NCI-H1417 (cell line): ENCODE measurements at places on chromosomes 6 and 20.

DNA sequence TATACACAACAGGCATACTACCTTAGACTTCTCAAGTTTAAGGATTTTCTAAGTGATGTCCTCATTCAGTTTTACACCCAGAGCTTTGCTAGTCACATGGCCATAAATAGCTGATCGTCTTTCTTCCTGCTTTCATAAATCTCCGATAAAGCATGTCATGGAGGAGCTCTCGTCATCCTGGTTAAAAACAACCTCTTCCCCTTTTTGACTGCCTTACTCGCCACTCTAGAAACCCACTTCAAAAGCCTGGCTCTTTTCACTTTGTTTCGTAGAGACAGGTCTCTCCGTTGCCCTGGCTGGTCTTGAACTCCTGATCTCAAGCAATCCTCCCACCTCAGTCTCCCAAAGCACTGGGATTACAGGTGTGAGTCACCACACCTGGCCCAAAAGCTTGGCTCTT lies 67.0 kb upstream of the SMIM29 start:
- DNase-seq, result no peak

DNA sequence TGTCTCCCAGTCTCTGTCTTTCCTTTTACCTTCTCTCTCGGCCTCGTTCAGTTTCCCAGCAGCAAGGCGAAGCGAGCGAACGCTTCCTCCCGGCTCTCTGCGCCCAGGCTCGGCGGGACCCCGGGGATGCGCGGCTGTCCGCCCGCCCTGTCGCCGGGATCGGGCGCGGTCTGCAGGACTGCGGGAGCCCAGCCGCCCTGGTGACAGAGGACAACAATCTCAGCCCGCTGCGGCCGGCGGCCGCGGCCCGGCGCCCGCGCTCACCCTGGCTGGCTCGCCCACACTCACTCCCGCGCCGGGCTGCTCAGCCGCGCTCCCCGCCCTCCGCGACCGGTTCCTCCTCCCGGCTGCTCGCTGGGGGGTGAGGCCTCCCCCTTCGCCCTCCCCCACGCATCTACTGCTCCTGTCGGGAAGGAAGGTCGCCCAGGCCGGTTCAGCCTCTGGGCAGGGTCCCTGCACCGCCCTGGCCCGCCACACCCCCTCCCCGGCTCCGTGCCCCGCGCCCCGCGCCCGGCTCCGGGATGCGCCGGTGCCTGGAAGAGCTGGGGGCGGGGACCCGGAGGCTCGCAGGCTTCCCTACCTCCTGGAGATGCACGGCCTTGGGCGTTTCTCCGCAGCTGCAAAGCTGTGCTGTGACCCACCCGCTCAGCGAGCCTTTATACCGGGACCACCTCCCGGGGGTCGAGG lies 410 bp downstream of the SYNE1 start:
- DNase-seq, result no peak

- peak; percentile 23 for DNase-seq
Measured at GRCh38 chr20:29876911-29877285, 1380.6 kb upstream of the DEFB115 start.

DNA sequence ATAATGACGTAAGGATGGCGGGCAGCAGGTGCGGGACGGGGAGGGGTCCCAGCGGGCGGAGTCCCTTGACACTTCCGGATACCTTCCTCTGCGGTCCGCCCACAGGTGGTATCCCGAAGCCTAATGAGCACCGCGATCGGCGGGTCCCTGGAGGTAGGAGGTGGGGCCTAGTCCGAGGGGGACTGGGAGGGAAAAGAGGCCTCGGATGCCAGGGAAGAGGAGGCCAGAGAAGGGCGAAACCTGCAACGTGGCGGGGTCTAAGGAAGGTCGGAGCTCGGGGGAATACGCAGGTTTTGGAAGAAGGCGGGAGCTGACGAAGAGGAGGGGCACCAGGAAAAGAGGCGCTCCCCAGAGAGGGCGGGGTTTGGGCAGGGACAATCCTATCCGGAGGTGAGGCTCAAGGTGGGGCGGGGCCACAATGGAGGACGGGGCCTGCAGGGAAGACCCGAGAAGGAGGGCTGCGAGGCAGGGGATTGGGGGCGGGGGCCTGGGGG lies 3.7 kb downstream of the PRSS16 start:
- DNase-seq, result peak; percentile 85

- DNase-seq, result no peak
Measured at GRCh38 chr6:56246881-56247653, at the start of gene COL21A1. Gene COL21A1, minus strand, starts transcription at chr6:56247580. Its CDS starts 64,962 bp downstream, at chr6:56182618.

- no peak for DNase-seq
Measured at GRCh38 chr20:2851086-2851485, 10.5 kb downstream of the VPS16 start.

DNA sequence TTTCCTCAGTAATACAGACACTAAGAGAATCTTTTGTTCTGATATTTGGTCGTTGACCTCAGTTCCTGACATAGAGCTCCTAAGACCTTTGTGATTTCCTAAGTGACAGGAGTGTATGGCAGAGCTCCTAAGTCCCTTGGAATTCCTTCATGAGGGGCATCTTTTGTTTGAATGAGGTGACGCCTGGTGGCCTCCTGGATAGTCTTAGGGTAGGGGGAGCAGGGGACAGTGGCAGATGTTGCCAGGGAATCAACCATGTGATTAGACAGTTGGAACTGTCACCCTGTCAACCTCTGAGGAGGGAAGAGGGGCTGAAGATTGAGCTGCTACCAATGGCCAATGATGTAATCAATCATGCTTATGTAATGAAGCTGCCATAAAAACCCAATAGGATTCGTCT lies 67.0 kb downstream of the DST start:
- DNase-seq, result no peak

DNA sequence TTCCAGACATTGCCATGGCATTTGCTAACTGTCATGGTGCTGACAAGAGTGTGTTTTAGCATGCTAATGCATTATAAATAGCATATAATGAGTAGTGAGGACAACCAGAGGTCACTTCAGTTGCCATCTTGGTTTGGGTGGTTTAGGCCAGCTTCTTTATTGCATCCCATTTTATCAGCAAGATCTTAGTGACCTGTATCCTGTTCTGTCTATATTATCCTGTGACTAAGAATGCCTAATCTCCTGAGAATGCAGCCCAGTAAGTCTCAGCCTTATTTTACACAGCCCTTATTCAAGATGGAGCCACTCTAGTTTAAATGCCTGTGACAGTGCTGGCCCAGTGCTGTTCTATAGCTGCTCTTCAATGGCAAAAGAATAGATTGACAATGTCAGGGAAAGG lies 781.0 kb upstream of the ADGRB3 start:
- DNase-seq, result no peak

GRCh38 chr20:31642837-31643236 lies 5.1 kb downstream of the COX4I2 start:
- DNase-seq, result no peak

- no peak for DNase-seq
Measured at GRCh38 chr6:75524322-75524972, 30.8 kb upstream of the FILIP1 start.

DNA sequence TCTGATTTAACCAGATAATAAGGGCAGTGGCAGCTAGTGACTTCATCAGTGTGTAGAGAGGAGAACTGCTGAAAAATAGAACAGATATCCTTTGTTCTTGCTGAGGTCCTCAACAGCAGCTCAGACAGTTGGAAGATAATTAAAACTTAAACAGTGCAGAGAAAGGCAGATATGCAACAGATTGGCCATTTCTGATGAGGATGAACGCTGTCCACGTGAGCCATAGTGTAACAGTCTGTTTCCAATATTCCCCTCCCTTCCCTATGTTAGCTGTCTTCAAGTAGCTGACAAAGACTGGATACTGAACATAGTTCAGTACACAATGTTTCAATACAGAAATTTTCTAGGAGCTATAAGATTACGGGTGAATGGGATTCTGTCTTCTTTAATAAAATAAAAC lies 291.4 kb downstream of the BTBD9 start:
- DNase-seq, result no peak

DNA sequence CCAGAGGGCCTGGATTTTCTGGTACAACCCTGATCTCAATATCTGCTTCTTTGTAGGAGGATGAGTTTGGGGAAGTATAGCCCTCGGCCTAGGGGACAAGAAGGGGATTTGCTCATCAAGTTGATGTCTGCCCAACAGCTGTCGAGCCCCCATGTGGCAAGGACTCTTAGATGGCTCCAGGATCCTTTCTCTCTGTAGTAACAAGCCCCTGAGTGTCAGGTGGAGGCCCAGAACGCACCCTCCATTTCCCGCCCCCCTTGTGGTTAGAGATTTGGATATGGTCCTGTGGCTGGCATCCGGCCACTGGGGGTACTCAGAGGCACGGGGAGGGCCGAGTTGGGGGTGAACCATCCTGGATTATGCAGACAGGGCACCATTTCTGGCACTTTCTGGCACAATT lies 50.1 kb downstream of the CTCFL start:
- no peak for DNase-seq

- no peak for DNase-seq
Measured at GRCh38 chr6:119250036-119250435, 99.5 kb downstream of the MAN1A1 start.

DNA sequence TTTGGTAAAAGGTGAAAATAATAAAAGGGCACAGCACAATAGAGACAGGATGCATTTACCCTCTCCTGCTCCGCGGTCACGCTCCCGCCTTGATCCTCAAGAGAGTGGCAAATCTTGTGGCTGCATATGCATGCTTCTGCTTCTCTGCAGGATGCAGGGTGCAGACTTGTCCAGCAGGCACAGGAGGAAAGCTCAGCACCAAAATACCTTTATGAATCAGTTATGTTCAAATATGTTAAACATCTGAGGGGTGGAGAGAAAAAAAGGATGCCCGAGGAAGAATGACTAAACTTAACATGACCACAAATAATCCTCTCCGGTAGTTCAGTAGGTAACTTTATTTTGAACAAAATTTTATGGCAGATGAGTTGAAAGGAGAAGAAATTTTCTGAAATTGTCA lies 366.1 kb upstream of the SOX4 start:
- no peak for DNase-seq

GRCh38 chr20:46558511-46558959 lies 8.1 kb upstream of the OCSTAMP start:
- DNase-seq, result peak; percentile 30

DNA sequence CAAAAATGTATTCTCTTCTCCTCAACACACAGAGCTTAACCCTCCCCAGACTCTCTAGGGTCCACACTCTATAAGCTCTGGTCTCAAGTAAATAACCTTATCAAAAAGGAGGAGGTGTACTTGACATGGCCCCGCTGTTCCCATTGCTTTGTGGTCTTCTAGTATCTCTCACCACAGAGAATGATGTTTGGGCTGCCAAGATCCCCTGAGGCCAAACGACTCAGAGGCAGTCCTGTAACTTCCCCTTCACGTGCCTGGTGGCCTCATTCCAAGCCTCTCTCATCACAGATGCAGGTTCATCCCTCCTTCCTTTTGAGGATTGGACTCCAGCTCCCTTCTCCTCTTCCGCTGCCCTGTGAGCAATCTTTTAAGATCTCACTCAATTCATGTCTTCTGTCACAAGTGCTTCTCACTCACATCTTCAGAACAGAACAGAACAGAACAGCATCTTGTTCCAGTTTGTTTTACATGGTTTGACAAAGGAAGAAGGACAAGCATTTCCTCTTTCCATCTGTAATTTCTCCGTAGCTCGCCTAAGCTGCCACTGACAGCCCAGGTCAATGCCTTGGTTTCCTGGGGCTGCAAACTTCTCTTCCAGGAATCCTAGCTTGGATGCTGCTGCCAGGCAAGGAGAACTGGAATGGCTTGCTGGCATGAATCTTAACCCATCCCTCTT lies 541.5 kb downstream of the CD83 start:
- no peak for DNase-seq

DNA sequence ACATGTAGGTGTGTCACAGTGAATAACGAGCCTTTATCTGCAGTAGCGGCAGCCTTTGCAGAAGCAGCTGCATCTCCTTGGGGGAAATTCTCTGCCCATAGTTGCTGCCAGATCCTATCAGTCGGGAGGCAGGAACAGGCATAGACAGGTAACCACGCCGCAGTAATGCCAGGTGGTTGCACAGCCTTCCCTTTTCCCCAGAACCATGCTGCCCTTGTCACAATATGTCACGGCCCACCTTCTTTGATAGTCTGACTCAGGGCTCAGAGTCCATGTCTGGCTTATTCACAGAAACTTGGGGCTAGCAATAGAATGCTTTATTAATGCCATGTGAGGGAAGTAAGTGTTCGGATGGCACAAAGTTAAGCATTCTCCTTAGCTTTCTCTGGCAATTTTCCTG lies 76.6 kb downstream of the F13A1 start:
- DNase-seq, result no peak

- DNase-seq, result no peak
Measured at GRCh38 chr6:69917834-69918233, 51.5 kb downstream of the COL19A1 start.

- DNase-seq, result no peak
Measured at GRCh38 chr6:14089224-14089623, 28.3 kb upstream of the CD83 start.

DNA sequence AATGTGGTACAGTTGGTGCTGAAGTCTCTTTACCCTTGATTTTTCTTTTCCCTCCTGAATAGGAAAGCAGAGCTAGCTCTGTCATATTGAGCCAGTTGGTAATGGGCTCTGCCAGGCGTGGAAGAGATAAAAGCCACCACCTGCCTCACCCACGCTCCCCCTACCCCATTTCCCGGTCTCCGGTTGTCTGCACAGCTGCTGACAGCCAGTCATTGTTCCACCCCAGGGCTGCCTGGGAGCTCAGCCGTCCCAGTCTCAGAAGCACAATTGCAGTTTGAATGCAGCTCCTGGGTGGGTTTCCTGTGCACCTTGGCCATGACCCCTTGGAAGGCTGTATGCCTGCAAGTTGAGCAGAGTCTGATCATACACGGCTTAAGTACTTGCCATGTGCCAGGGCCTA lies 675.2 kb upstream of the FLRT3 start:
- DNase-seq, result peak; percentile 64

GRCh38 chr6:167094436-167094819 lies 28.5 kb upstream of the CCR6 start:
- no peak for DNase-seq

GRCh38 chr6:157791450-157791849 lies 31.6 kb upstream of the SNX9 start:
- no peak for DNase-seq

DNA sequence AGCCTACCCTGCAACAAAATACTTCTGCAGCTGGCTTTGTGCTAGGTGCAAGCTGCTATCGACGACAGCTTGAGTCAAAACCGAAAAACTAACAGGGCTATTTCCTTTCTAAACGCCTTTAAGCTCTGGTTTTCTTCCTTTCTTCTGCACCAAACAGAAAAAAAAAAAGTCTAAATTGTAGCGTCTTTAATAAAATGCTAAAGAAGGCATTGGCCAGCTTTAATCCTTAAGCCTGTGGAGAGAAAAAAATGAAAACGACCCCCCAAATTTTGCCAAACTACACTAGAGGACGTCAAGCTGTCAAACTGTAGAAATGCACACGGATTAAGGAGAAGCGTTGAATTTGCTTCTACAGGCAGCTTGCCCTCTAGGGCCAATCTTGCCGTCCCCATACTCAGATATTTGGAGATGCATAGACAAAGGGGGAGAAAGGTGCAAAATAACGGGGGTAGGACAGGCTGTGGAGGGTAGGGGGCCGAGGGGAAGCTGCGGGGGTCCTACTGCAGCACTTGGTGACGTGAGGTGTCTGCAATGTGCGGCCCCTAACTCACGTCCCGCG lies 1.4 kb upstream of the NRN1 start:
- no peak for DNase-seq

DNA sequence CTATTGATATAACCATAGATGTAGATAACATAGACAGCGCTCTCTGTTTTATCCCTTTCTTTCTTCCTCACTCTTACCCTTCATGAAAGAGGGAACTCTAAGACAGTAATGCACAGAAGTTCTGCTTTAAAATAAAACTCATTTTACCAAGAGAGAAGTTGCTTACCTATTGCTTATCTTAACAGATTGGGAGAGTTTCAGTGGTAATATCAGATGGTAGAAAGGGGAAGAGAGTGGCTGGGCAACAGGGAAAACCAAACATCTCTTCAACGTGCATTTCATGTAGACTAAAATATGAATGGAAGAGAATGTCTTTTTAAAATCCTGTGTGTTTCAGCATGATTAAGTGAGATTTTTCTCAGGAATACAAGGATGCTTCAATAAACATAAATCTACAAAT lies 45.3 kb upstream of the SIRPG start:
- DNase-seq, result no peak
